ENCODE measurements at places on chromosomes 3 and 15.

DNA sequence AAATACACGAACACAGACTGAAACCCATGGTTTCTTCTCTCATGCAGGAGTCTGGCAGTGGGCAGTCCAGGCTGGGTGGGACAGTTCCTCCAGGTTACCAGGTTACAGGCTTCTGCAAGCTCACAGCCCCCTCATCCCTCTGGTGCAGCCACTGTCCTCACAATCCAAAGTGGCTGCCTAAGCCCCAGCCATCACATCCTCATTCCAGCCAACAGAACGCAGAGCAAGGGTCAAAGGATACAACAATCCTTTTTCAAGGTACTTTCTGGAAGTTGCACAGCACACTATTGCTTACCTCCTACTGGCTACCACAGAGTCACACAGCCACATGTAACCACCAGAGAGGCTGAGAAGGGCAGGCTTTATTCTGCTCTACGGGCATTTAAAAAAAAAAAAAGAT, 154.6 kb downstream of the NUP210 start:
- no peak for DNase-seq

DNA sequence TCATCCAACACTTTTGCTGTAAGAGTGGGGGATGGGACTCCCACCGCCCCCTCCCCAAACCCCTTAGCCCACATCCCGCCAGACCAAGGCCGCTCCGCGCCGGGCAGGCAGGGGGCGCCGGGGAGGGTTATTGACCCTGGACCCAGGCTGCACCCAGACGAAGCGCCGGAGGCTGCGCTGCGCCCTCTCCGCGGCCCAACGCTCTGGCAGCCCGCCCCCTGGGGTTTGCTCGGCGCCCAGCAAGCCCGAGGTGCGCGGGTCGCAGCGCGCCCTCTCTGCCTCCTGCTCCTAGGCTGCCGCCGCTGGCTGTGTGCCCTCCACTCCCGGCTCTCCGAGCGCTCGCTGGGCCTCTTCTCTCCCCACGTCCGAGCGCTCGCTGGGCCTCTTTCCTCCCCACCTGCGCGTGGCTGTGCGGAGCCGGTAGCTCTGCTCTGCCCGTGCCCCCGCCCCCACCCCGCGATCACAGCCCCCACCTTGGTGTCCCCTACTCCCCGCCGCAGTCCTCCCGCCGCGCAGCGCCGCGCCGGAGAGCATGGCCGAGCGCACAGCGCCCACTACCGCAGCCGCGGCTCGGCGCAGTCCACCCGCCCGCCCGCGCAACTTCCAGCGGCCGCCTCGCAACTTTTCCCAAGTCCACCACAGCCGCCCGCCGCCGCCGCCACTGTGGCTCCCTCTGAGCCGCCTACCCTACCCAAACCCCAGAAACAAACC, 1.2 kb downstream of the MECOM start:
- DNase-seq: peak; percentile 60

- DNase-seq: no peak
These were observed 26.2 kb upstream of the ARL8B start for GRCh38 chr3:5095886-5096285.

DNA sequence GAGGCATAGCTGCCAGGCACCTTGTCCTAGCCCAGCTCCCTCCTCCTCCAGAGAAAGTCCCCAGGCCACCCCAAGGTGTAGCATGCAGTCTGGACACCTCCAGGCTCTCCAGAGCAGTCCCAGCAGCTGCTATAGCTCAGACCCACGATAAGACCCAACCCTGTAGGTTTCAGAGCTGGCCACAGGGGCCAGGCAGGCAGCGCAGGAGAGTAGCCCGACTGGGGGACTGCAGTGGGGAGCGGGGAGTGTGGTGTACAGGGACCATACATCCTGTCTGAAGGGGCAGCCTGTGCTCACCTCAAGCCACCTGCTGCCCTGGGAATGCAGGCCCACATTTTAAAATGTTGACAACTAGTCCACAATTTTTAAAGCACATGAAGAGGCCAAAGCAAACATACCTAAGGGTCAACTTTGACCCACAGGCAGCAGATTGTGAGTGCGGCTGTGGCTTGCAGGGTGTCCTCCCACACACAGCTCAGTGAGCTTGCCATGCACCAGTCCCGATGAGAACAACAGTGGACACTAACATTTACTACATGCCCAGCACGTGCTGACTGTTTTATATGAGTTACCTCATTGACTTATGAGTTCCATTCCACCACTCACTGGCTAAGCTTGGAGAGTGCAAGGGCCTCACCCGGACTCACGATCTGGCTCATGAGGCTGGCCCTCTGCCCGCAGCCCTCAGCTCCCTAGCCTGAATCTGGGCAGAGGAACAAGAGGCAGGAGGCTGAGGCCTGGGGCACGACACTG, 81.4 kb downstream of the DNAJB8 start:
- DNase-seq: no peak

DNA sequence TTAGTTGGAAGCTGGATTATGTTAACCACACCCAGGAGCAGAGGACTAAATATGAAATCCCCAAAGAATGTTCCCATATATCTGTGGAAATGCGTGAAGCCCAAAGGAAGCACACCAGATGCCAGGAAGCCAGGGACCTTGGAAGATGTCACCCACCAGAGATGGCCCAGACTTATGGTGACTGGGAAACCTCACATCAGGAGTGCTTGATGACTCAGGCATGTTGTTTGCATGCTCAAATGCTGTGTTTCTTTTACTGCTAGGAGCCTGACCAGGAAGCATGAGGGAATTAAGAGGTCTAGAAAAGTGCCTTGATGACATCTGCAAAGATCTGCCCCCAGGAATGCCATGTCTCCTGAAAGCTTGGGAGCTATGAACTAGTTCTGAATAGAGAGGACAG, 109.0 kb upstream of the SLC2A2 start:
- DNase-seq: no peak

DNA sequence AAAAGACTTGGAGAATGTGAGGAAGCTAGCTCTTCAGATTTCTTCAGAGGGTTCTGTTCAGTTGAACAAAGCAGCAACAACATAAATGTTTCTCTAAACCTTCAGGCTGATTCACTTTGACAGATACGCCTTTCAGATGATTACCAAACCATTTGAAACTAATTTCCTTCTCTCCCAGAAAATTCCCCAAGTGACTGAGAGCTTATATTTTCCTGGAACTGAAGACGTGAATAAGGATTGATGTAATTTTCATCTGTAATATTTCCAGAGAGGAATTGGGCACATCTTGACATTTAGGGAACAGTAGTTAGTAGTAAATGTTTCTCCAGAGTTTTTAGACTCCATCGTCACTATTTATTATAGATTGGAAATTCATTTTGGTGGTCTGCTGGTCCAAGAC, 108.6 kb upstream of the AADACL2 start:
- DNase-seq: no peak

DNA sequence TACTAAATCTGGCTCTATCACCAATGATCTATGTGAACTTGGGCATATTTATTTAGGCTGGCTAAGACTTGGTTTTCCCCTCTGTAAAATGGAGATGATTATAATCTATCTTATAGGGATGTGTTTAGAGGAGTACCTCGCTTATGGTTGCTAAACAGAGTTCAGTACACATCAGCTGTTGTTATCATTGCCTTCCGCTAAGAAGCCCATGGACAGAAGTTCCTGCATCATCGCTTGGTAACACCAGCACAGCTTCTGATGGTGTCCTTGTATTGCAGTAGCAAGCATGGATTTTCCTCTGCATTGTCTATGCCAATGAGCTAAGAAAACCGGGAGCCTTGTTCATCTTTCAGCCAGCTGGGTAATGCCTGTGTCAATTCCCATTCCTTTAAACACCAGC, 73.1 kb upstream of the LRTM1 start:
- no peak for DNase-seq

DNA sequence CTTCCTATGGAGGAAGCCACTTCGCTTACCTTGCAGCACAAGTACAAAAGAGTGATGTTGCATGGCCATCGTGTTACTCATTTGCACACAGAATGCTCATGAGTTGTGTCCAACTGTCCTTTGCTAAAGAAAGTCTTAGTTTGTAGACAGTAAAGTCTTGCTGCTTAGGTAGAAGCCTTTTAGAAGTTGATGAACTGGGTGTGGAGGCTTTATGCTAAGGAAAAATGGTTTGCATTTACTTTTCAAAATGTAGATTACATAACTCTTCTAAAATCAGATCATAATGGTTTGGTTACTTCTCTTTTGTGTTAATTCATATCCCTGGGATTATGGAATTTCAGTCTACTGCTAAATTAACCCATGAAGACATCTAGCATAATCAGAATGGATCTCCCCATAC, 84.5 kb upstream of the FLNB start:
- no peak for DNase-seq

GRCh38 chr3:44939581-44940036, 36.4 kb downstream of the ZDHHC3 start:
- no peak for DNase-seq

- DNase-seq: no peak
These were observed 49.7 kb upstream of the FRMD4B start for GRCh38 chr3:69435274-69436265.

- no peak for DNase-seq
These were observed 160.1 kb upstream of the BHLHE40 start for GRCh38 chr3:4818986-4819693.
